Inflammatory macrophage treated with lipopolysaccharide for 4 hours (primary cell): ENCODE measurements at places on chromosomes 6 and 20.

- DNase-seq, result peak; percentile 49
Observed at GRCh38 chr6:158060455-158061360, 79.0 kb downstream of the SYNJ2 start.

- DNase-seq, result no peak
Observed at GRCh38 chr20:19692100-19692499, 66.0 kb upstream of the RIN2 start.

- no peak for DNase-seq
Observed at GRCh38 chr6:37480118-37480736, 19.5 kb downstream of the CCDC167 start.

DNA sequence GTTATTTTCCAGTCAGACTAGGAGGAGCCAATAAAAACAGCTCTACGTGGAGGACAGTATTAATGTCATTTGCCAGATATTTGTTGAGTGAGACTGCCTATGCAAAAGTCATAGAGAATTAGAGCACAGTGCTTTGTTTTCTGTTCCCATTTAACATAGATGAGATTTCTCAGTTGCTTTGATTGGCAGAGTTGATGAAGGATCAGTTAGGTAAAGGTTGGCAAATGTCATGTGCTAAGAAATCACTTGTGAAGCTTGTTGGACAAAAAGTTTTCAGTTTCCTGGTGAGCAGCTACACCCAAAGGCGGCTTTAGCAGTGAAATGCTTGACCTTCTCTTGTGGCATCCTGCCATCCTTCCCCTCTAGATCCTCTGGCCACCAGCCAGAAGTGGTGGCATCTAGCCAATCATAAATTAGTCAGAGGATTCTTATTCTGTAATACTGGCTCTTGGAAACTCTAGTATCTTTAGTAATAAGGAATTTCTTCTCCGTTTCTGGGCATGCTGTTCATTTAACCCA is 37.0 kb downstream of the BCKDHB start:
- DNase-seq, result peak; percentile 6

- no peak for DNase-seq
Observed at GRCh38 chr6:105873799-105874198, 212.3 kb upstream of the PRDM1 start.

DNA sequence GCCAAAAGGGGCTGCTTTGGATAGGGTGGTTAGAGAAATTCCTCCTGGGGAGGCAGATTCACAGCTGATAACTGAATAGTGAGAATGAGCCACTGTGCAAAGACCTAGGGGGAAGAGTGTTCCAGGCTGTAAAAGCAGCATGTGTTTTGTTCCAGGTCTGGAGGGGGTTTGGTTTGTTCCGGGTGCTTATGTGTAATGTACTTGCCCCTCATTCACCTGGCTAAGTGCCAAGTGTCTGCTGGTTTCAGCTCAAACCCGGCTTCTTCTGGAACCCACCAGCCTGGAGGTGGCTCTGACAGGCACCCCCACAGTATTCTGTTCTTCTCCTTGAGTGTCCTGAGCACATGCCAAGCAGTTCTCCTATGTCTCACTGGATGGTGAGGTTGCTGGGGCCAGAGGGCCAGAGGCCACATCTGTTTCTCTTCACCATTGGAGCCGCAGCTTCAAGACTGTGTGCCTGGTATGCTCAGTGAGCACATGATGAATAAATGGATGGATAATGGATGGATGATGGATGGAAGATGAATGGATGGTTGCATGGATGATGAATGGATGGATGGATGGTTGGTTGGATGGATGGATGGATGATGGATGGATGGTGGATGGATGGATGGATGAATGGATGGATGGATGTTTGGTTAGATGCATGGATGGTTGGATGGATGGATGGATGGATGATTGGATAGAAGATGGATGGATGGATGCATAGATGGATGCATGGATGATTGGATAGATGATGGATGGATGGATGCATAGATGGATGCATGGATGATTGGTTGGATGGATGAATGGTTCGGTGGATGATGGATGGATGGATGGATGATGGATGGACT is 227.6 kb downstream of the BMP7 start:
- DNase-seq, result no peak

DNA sequence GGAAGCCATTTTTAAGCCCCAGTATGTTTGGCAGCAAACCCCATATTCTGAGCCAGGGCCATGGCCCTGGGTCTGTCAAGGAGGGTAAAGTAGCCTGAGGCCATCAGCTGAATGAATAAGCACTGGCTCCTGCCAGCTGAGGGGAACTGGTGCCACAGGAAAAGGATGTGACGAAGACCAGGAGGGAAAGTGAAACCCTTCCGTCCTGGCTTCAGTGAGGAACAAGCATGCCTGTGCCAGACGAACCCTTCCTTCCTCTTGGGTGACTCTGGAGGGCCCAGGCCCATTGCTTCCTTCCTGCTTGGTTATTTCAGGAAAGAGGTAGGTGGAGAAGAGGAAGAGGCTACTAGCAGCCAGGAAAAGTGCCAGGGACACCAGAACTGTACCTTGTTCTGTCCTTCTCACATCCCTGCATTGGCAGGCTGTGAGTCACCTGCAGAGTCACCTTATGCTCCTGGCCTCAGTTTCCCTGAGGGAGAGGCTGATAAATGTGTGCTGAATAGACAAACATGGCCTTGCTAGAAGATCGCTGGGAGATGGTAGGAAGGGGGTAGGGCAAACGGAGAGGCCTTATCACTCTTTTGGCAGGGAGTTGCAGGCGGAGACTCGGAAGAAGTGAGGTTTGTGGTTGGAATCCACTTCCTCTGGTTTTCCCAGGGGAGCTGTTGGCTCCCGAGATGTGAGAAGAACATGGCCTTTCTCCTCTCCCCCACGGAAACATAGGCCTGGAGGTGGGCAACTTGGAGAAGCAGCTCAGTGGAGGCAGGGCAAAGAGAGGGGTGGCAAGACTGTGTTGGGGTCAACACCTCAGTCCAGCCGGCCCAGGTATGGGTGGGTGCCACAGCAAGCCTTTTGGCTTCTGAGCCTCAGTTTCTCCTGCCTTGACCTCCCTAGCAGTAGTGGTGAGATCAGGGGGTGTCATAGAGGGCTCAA is 37.4 kb downstream of the COX4I2 start:
- DNase-seq, result peak; percentile 97

DNA sequence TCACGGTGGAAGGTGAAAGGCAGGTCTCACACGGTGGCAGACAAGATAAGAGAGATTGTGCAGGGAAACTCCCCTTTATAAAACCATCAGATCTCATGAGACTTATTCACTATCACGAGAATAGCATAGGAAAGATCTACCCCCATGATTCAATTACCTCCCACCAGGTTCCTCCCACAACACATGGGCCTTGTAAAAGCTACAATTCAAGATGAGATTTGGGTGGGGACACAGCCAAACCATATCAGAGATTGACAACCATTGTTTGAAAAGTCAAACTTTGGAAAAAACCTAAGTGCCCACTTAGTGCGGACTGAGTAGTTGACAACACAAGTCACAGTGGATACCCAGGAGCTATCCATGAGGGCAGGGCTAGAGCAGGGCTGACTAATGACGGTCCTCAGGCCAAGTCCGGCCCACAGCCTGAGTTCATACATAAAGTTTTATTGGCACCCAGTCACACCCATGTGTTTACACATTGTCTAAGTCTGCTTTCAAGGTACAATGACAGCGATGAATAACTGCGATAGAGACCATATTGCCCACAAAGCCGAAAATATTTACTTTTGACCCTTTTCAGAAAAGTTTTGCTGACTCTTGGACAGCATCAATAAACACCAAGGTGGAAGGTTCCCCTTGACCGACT is 33.8 kb upstream of the PMEPA1 start:
- no peak for DNase-seq

- peak; percentile 33 for DNase-seq
Observed at GRCh38 chr20:63441136-63442099, 31.0 kb downstream of the KCNQ2 start.

- DNase-seq, result no peak
Observed at GRCh38 chr20:38700141-38700540, 24.1 kb upstream of the SLC32A1 start.

DNA sequence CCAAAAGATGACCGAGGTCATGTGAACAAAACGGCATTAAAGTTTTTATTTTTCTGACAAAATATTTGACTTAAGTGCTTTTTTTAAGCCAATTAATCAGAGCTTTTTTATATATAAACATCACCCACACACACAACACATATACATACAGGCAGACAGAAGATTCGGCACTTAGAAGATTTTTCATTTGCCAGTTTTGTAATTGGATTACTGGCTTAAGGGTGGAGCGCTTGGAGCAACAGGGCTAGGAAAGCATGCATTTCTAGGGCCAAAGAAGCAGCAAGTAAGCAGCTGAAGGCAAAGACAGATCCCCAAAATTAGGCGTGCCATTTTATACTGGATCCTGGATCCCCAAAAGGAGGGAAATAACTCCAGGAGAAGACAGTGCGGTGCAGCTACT is 30.3 kb downstream of the SAMD5 start:
- DNase-seq, result no peak

DNA sequence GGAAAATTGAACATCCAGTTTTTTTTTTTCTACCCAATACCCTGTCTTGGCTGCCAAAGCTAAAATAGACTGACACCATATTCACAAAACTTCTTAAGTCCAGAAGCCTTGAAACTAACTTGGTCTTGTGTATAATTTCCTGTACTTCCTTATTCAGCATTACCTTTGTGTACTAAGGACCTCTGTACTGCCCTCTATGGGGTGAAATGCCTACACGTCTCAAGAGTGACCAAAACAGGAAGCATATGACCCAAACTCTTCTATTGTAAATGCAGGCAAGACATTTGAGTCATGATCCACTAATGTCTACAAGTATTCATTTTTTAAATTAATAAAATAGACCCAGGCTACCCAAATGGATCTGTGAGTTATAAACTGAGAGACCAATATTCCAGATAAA is 50.4 kb downstream of the HMGCLL1 start:
- DNase-seq, result peak; percentile 10

DNA sequence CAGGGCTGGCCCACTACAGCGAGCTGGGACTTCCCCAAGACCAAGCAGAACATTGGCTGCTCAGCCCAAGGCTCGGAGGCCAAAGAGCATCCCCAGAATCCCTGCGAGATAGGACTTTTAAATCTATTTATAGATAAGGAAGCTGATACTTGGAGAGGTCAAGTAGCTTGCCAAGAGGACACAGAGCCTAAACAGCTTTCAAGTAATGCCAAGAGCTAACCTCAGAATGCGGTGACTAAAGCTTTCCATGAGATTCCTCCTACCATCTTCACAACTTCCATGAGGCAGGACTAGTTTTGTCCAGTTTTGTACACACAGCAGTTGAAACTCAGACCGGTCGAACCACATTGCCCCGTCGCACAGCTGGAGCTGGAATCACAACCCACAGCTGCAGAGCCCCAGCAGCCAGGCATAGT is 168.1 kb upstream of the TOP1 start:
- no peak for DNase-seq

- no peak for DNase-seq
Observed at GRCh38 chr6:105875974-105876640, 210.0 kb upstream of the PRDM1 start.
